Stimulated activated CD4-positive, alpha-beta T cell treated with anti-CD3 and anti-CD28 coated beads, Interleukin-1b, Interleukin-23, amount 100 ng/mL, for 1 hour (primary cell): ENCODE measurements at places on chromosomes 1 and 21.

- DNase-seq: no peak
These were observed 2.3 kb upstream of the SLC25A34 start for GRCh38 chr1:15733726-15734226.

DNA sequence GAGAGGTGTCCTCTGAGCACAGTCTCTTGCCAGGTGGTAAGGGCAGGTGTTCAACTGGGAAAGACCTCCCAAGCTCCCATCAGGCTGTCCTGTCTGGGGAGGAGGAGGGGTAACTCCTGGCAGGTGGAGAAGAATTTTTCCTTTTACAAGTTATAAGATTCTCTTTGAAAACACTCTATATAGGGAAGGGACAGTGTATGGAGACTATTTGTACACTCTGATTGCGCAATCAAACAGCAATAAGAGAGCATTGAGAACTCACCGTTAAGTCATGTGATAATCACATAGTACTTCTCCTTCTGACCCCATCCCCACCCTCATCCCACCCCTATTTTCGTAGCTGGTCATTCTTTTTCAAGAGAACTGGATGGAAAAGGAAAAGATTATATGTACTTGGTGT, 179.3 kb upstream of the ZNF644 start:
- no peak for DNase-seq

DNA sequence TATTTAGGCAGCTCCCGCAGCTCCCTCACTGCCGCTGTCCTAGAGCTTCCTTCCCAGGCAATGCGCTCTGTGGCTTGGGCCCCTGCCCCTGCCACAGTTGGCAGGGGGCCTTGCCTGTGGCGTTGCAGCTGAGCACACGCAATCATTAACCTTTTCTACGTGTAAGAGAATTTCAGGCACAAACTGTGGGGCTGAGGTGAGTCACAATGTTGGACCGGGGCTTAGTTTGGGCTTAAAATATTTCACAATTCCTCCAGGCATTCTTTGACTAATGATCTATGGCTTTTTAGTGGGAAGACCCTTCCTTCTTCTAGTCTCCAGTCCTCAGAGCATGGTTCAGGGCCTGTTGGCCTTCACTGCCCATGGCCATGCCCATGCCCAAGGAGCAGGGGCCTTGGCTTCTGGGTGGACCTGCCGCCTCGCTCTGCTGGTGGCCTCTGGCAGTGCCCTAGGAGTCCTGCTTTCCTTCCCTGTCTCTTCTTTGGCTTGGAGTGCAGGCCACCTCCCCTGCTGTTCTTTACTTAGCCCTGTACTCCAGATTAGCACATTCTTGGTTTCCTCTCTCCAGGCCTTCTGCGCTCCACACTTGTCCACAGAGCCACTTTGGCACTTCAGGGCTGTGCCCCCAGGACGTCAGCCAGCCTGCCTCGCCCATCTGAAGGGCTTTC, 39.2 kb downstream of the MAPKAPK2 start:
- no peak for DNase-seq

DNA sequence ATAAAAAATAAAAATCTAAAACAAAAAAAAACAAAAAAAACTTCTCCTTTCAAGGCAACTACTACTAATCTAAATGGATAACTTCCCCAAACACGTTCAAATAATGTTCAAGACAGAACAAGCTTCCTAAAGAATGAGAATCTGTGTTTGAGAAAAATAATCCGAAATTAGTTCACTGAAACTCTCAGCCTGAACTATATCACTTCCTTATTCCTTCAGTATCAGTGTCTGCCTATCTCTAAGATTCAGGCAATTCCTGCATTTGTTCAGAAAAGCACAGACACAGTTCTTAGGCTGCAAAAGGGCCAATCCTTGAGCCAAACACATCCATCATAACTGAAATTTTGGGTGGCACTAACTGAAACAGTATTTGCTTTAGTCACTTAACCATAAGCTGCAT, 22.4 kb downstream of the DSTYK start:
- no peak for DNase-seq

GRCh38 chr1:14392161-14392858, 206.2 kb upstream of the KAZN start:
- no peak for DNase-seq

- no peak for DNase-seq
These were observed 24.9 kb downstream of the MATN1 start for GRCh38 chr1:30698401-30698981.

- no peak for DNase-seq
These were observed 146.6 kb downstream of the SPATA46 start for GRCh38 chr1:162230096-162230495.

GRCh38 chr1:5661196-5662085, 330.8 kb downstream of the NPHP4 start:
- DNase-seq: no peak

GRCh38 chr1:70038025-70038424, 167.4 kb downstream of the LRRC40 start:
- DNase-seq: no peak

DNA sequence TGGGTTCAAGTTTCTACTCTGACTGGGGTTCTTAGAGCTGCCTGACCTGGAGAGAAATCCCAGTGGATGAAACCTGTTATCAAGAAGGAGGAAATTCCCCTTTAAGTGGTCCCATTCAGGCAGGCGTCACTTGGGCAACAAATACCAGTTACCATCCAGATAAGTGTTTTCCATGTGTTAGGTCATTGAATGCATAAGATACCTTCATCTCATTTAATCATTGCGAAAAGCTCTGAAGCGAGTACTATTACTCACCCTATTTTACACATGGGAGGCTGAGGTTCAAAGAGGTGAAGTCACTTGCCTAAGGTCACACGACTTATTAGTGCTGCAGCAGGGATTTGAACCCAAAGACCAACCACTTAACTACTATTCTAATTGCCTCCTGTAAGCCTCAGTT, 45.5 kb upstream of the RPL11 start:
- no peak for DNase-seq

DNA sequence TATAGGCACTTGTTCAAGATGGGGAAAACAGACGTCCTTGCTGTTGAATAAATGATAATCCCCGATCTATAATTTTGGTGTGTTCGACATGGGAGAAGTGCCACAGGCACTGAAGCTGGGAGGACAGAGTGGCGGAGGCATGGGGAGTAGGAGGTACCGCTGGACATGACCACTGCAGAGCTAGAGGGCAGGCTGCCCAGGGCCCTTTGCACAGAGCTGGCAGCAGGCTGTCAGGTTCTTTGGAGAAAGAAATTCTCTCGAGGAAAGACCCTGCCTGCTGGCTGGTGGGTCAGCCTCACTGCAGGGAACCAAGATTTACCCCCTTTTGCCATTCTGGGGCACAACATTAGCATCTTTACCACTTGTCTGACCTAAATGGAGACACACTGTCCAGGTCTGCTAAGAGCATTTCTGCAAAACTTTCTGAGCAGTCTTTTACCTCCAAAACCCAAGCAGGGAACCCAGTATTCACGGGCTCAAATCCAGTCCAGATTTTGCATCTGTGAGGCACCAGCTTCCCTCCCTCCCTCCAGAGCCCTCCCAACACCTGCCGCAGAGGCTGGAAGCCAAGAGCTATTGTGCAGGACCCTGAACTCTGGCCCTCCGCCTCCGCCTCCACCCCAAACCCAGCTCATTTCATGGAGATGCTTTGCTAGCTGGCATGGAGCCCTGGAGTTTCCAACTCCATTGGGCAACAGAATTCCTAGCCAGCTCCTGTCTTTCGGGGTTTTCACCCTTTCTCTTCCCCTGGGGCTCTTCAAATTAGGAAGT, 142.3 kb downstream of the PLXNA2 start:
- DNase-seq: no peak

DNA sequence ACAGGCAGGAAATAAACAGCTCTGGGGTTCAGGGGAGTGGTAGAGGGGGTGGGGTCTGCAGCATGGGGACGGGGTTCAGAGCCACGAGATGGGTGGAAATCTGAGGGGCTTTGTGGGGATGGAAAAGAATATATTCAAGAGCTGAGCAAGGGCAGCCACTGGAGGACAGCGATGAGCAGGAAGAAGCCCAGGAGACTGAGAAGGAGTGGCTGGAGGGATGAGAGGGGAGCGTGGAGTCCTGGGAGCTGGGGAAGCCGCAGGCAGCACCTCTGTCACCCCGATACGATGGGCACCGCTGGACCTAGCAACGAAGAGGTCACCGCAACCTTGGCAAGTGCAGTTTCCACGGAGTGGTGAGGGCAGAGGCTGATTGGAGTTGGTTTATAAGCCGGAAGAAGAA, 10.0 kb upstream of the KCNAB2 start:
- DNase-seq: no peak
